ENCODE measurements at places on chromosomes 6 and 20. TPM values are rescaled to one million over a fixed set of nuclear protein-coding genes. Genes with fewer than 3 reads are reported as not detected.

The SLC22A16 gene
- 0.17 TPM for total RNA-seq

The SYNGAP1 gene
- 4.8 TPM for total RNA-seq

The HTR1E gene
- total RNA-seq: not detected

The TPBG gene
- total RNA-seq: 68.7 TPM

The RNF39 gene
- total RNA-seq: not detected

The KIAA1755 gene
- total RNA-seq: 1.5 TPM

The PSORS1C2 gene
- total RNA-seq: not detected

The TCP11 gene
- total RNA-seq: 0.15 TPM

The COL20A1 gene
- total RNA-seq: not detected
